Uterus (tissue), 4 donors: ENCODE measurements at places on chromosomes 1 and 21. TPM values are rescaled to one million over a fixed set of nuclear protein-coding genes. Genes with fewer than 3 reads are reported as not detected.

GRCh38 chr1:69738458-69739250 lies 170.9 kb downstream of the LRRC7 start:
- DNase-seq, result no peak

DNA sequence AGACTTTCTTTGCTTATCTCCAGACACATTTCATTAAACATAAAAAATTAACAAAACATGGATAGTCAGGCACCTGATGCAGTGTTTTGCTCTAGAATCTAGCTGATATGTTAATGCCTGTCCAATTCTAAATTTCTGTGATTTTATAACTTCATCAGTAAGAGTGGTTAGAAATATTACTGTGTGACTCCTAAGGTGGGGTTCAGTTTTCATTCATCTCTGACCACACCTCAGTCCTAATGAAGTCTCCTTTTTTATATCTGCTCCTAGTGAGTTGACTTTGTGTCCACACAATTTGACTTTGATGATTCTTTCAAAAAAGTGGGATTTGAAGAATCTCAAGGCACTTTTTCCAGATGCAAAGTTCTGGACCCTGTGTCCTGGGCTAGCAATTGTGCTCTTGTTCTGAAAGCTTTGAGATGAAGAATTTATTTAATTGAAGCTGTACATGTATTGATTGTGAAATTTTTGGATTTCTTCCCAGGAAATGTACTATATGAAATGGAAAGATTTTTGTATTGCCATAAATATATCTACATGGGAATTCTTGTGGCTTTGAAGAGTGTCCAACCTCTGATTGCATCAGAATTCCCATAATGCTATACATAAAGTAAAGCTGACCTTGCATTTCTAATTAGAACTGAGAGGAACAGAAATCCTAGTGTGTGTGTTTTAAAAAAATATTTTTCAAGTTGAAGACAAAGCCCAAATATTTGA lies 111.2 kb downstream of the GIPC2 start:
- no peak for DNase-seq

- DNase-seq, result peak; percentile 59
Measured at GRCh38 chr1:36183309-36183856, 27.4 kb downstream of the MAP7D1 start.

DNA sequence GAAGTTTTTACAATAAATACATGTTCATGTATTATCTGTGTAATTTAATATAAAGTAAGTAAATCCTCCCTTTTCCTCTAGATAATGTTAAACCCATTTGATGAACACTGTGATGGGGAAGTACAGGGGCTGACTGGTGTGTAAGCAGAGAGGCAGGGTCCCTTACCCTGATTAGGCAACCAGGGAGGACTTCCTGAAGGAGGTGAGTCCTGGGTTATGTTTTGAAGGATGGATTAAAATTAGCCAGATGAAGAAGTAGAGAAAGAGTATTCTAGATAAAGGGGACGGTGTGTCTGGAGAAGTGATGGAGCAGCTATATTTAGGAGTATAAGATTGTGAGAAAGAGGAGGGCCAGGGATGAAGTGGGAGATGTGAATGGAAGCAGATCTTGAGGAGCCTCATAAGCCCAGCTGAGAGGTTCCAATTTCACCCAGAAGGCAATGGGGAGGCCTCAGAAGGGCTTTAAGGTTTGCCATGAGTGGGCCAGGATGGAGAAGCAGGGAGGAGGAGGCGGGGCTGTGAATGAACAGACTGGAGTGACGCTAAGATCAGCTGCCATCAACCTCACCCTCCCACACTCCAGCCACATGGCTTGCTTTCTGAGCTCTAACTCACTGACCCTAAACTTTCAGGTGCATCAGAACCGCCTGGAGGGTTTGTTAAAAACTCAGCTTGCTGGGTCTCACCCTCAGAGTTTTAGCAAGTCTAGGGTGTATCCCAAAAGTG lies 30.9 kb upstream of the ID3 start:
- DNase-seq, result no peak

DNA sequence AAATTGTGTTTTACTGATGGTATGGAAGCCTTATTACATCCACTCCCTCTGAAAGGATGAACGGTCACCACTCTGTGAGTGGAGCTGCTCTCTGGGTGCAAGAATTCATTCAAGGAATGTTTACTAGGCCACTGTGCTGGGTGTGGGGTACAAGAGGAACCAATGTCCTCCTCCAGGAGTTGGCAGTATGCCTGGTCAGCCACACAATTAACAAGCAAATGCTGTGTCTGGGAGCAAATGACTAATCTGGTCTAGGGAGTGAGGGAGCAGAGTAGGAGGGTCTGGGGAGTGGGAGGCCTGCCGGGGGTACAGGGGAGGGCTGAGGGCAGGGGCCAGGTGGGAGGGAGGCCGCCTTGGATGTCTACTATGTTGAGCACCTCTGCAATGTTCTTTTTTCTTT lies 27.2 kb upstream of the TDRD10 start:
- DNase-seq, result no peak

DNA sequence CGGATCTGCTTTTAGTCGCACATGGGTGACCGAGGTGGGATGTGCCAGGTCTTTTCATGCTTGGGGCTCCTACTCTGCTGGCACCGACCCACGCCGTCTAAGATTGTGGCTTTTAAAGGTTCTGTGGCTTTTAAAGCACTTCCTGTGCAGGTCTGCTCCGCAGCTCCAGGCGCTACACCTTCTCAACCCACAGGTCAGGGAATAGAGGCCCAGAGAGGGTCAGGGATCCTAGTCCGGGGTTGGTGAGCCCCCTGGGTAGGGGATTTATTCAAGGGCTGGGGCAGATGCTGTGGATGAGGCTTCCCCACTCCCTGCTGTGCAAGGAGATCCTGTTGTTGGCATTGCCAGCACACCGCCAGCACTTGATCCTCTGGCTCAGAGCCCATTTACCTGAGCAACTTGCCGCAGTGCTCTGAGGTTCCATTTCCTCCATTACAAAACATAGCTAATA lies 212.8 kb upstream of the RAB4A start:
- no peak for DNase-seq

- DNase-seq, result peak; percentile 75
Measured at GRCh38 chr1:9455487-9456234, 83.6 kb upstream of the SLC25A33 start.

DNA sequence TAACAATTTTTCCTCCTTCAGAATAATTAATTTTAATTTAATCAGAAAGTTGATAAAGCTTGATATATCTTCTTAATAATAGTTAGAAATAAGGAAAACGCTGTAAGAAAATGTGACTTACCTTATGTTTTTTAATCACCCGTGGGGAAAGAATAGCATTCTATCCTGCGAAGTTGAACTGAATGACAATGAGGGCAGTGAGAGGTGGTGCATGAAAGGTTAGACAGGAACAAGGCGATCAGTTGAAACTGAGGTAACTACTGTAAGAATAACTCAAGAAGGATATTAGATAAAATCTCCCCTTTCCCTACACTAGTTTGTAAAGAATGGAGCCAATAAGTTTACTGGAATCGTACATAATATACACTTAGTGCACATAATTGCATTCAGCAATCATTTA lies 655.0 kb upstream of the NCAM2 start:
- no peak for DNase-seq

DNA sequence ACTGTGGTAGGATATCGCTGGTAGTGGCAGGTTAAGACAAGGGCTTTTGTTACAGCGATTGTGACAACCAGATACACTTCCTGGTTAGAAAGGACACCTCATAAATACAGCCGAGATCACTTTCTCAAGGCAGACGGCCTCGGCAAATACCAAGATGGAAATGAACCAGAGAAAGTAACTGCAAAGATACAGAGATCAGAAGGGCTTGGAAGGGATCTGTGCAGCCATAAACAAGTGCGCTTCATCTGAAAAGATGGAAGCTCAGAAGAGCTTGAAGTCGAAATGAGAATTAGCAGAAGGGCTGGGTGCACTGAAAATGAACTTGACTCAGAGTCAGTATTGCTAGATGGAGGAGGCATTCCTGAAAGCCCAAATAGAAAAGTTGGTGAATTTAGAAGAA lies 7.1 kb downstream of the DHRS3 start:
- no peak for DNase-seq

DNA sequence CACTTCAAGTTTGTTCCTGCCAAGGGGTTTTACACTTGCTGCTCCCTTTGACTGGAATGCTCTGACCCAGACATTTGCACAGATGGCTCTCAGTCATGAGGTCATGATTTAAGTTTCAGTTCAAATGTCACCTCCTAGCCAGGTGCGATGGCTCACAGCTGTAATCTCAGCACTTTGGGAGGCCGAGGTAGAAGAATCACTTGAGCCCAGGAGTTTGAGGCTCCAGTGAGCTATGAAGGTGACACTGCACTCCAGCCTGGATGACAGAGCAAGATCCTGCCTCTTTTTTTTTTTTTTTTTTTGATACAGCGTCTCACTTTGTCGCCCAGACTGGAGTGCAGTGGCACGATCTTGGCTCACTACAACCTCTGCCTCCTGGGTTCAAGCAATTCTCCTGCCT lies 4.5 kb upstream of the ZMYM4 start:
- no peak for DNase-seq

DNA sequence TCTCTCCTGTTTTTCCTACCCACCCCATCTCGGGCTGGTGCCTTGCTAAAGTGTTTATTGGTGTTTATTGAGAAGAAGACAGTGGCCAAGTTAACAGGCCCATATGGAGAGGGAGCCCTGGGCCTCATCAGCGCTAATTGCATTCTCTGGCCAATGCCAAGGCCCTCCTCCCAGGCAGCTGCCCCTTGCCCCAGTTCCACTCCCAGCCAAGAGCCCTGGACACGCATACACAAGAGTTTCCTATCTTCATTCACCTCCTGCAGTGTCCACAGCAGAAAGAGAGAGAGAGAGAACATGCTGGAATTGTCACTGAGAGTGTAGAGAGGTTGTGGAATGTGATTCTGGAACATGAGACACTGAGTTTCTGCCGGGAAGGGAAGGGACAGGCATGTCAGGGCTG lies 25.4 kb upstream of the VWA5B1 start:
- no peak for DNase-seq

Gene MMP23B
- 57.1 TPM for total RNA-seq

Gene FCRLB
- total RNA-seq, result not detected

Gene CHODL
- 0.26 TPM for total RNA-seq
